ENCODE measurements at places on chromosomes 12 and 14.

- DNase-seq: peak; percentile 82
Observed at GRCh38 chr12:123601602-123602489, at the start of gene DDX55. DDX55 (plus strand) TSS chr12:123602099; CDS start chr12:123602149, 50 bp downstream.

GRCh38 chr12:2292560-2292959 is 239.8 kb downstream of the CACNA1C start:
- no peak for DNase-seq

GRCh38 chr14:104877806-104878550 is 12.9 kb downstream of the CEP170B start:
- no peak for DNase-seq

DNA sequence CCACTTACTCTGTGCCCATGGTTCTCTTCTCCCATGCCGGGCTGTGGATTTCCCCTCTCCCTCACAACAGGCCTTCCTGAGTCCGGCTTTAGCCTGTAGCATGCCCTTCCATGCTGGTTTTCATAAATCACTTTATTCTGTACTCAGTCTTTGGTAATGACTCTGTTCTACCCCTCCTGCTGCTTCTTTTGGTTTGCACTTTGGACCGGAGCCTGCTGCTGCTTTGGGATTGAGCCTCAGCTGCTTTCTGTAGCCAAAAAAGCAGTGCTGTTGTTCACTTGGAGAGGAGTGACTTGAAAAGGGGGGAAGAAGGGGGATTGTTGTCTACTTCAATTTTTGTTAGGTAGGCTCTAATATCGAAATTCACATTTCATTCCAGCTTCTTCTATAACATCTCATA is 8.5 kb upstream of the SLC6A13 start:
- DNase-seq: no peak

- no peak for DNase-seq
Observed at GRCh38 chr12:45987340-45987727, 3.0 kb downstream of the SCAF11 start.

All from inflammatory macrophage treated with lipopolysaccharide for 1 hour (primary cell).